Stimulated activated CD4-positive, alpha-beta T cell treated with anti-CD3 and anti-CD28 coated beads, Interleukin-2, amount 100 ng/mL, for 24 hours (primary cell): ENCODE measurements at places on chromosomes 16 and 17.

- DNase-seq = no peak
These were observed 100.7 kb downstream of the SALL1 start for GRCh38 chr16:51050377-51050706.

- DNase-seq = peak; percentile 88
These were observed 1.4 kb downstream of the TFAP4 start for GRCh38 chr16:4271176-4272113.

GRCh38 chr16:12021578-12022253 lies 45.2 kb downstream of the SNX29 start:
- no peak for DNase-seq

GRCh38 chr17:45910667-45911066 lies 16.3 kb downstream of the MAPT start:
- DNase-seq = no peak

DNA sequence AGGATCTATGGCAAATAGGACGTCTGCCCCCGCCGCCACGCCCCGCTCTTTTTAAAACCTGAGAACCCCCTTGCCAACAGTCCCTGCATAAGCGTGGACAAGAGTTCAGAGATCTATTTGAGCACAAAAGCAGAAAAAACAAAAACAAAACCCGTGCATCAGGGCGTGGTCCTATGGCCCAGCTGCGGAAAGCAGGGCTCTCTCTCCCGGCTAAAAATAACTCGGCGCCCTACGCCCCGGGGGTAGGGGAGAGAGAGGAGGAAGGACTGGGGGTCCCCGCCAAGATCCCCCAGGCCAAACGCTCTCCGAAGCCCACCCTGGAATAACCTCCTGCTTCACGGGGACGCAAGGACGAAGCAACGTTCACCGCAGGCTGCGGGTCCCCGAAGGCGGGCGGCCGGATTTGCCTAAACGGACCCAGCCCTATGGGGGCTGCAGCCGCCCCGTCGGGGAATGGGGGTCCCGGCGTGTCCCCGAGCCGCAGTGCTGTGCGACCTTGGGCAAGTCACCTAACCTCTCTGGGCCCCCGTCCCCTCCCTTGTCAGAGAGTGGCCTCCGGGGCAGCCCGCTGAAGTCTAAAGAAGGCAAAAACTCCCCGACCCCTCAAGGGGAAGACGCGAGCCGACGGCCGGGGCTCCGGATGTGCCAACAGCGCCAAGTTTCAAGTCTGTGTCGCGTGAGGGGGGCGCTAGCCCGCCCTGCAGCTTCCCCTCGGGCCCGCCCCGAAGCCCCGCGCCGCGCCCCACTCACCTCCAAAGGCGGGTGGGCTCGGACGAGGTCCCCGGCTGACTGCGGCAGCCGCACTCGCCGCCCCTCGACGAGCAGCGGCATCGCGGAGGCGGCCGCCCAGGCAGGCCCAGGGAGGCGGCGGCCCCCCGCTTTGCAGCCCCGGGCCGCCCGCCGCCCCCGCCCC lies 477 bp downstream of the NTAN1 start:
- DNase-seq = peak; percentile 70

DNA sequence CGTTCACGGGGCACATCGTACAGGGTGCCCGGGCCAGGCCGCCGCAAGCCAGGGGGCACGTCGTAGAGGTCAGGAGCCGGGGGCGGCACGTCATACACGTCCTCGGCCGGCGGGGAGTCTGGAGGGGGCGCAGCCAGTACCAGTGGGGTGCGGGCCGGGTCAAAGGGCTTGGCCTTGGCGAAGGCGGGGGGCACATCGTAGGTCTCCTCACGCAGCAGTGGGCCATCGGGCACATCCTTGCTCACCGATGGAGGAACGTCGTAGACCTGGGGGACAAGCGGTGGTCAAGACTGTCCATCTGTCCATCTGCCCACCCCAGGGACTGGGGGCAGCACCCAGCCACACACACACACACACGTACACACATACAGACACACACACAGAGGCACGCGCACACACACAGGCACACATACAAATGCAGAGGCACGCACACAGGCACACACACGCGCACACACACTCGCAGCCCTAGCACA lies 15.7 kb downstream of the BCAR1 start:
- no peak for DNase-seq

DNA sequence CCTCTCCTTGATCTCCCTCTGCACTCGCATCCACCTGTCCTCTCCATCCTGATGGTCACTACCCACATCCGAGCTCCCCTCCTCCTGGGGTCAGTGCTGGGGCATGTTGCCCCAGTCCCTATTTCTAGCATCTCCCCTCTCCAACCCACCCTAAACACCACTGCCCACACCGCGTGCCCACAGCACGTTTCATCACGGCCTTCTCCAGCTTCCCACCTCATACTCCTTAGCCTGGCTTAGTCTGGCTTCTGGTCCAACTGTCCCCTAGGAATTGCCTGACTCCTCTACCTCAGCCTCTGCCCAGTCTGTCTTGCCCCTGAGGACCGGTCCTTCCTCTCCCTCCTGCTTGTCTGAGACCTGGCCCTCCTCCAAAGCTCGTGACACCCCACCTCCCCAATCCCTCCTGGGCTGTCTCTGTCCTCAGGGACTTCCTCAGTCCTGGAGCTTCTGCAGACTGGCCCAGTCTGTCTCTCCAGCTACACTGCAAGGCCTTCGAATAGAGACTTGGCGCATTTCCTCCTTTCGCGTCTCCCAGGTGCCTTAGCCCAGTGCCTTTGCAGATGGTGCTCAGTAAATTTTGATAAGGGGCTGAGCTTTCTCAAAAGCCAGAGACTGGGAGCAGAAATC lies 4.9 kb downstream of the ALOX15 start:
- DNase-seq = no peak

- DNase-seq = no peak
These were observed 29.7 kb downstream of the FAM222B start for GRCh38 chr17:28812748-28813377.

DNA sequence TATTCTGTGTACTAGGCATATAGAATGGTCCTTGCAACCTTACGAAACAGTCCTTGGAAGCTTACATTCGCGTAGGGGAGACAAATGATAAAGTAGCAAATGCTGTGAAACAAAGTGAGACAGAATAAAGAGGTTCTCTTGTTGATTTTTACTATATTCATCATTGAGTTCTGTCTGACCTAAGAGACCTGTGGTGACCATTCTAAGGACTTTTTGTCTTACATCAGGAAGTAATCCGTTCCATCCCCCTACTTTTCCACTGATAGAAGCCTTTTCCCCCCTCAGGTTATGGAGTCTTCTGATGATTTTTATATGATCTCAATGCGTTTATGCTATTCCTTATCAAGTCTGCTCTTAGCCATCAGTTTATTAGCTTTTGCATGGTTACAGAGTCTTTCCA lies 66.8 kb upstream of the RASL10B start:
- no peak for DNase-seq

DNA sequence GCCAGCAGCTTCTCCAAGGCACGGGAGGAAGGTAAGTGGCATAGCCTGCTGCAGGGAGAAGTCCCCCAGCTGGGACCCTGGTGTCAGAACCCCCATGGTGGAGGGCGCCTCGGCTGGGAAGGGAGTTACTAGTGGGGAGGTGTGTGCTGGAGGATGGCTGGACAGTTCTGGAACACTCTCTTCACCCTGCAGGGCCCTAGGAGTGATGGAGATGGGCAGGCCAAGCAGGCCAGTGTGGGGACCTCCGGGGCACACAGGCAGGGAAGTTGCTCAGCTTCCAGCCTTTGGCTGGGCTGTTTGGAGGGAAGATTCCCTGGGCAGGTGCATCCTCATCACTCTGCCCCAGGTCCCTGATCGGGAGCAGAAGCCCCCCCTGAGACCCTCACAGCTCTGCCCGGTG lies 696 bp downstream of the C17orf99 start:
- no peak for DNase-seq

DNA sequence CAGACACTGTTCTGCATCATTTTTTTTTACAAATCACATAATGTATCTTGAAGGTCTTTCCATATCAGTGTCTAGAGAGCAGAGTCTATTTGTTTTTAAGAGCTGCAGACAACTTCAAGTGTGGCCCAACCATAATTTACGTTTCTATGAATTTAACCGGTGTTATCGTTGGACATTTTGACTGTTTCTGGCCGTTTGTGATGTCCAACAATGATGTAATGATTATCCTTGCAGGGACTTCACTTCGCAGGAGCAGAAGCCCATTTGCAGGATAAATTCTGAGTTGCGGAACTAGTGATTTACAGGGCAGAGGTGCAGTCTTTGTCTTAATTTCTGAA lies 26.9 kb upstream of the HLF start:
- no peak for DNase-seq

DNA sequence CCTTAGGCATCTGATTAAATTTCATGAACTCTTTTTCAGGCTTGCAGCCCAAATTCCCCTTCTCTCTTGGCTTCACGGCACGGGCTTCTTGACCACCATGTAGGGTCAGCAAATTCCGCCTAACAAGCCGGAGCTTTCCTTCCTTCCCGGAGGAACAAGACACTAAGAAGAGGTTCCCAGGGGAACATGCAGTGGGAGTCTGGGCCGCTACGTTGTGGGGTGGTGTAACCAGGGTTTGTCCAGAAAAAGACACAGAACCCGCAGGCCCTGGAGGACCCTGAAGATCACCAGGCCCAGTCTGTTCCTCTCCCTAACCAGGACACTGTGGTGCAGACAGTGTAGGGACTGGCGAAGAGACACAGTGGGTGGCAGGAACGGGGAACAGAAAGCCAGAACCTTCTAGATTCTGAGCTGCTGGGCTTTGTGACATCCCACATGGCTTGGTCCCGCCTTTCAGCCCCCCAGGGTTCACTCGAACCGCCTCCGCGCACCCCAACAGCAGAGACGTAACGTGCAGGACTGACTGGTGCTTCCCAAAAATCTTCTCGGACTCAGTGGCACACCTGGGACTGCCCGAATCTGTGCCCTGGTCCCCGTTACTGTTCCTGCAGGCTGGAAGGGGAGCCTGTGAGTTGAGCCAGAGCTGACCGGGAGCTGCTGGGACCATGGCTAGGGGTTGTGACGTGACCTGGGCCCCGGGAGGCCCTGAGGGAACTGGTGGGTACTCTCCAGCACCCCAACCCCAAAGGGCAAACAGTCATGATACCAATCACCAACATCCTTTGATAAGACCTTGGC lies 55.2 kb downstream of the TBC1D16 start:
- DNase-seq = no peak

DNA sequence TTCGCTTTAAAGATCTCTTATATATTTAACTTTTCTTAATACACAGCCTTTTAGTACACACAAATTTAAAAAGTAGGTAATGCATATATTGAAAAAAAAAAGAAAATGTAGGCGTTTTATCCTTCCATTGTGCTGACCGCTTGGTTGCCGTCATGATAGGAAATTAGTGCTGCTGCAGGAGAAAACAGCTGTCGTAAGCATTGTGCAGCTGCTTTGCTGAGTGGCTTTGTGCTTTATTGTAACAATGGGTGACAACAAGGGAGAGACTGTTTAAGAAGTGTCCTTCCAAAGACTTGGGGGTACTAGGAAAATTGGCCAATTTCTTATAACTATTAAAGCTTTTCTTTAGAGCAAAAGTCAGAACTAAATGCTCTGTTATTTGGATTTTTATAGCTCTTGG lies 5.0 kb downstream of the HERPUD1 start:
- no peak for DNase-seq
